ENCODE measurements at places on chromosomes 12 and 14.

DNA sequence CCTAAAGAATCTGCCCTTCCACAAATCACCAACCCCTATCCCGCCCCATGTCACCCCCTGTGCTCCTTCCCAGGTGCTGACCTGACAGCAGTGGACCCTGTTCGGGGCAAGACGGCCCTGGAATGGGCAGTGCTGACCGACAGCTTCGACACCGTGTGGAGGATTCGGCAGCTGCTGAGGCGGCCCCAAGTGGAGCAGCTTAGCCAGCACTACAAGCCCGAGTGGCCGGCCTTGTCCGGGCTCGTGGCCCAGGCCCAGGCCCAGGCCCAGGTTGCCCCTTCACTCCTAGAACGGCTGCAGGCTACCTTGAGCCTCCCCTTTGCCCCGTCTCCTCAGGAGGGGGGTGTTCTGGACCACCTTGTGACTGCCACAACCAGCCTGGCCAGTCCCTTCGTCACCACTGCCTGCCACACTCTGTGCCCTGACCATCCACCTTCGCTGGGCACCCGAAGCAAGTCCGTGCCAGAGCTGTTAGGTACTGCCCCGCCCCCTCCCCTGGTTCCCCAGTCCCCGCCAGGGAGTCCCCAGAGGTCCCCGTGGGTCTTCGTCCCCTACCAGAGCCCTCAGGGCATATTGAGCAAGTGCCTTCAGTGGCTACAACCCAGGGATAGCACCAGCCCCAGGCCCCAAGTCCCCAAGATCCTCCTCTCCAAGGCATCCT, 2.7 kb downstream of the ANKRD33 start:
- no peak for DNase-seq

- no peak for DNase-seq
Observed at GRCh38 chr14:95253039-95253630, 66.6 kb downstream of the CLMN start.

GRCh38 chr14:67650694-67651093, 23.7 kb downstream of the VTI1B start:
- no peak for DNase-seq

- peak; percentile 56 for DNase-seq
Observed at GRCh38 chr12:122841544-122842321, 6.5 kb downstream of the HIP1R start.

- DNase-seq = peak; percentile 33
Observed at GRCh38 chr12:81170072-81170471, 92.2 kb downstream of the ACSS3 start.

GRCh38 chr12:3214526-3215365, 137.6 kb downstream of the TSPAN9 start:
- no peak for DNase-seq

GRCh38 chr14:86491743-86492142, 961.8 kb downstream of the FLRT2 start:
- no peak for DNase-seq

DNA sequence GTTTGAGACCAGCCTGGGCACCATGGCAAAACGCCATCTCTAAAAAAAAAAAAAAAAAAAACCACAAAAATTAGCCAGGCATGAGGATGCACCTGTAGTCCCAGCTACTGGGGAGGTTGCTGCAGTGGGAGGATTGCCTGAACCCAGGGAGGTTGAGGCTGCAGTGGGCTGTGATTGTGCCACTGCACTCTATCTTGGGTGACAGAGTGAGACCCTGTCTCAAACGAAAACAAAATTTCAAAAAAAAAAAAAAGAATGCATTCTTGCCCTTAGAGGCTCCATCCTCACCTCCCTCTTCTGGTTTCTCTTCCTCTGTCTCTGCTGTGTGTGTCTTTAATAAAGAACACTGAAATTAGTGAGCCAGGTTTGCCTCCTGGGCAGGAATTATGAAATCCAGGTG, 107.8 kb downstream of the VCPKMT start:
- DNase-seq = no peak

GRCh38 chr12:75048767-75049166, 160.9 kb downstream of the KCNC2 start:
- no peak for DNase-seq

DNA sequence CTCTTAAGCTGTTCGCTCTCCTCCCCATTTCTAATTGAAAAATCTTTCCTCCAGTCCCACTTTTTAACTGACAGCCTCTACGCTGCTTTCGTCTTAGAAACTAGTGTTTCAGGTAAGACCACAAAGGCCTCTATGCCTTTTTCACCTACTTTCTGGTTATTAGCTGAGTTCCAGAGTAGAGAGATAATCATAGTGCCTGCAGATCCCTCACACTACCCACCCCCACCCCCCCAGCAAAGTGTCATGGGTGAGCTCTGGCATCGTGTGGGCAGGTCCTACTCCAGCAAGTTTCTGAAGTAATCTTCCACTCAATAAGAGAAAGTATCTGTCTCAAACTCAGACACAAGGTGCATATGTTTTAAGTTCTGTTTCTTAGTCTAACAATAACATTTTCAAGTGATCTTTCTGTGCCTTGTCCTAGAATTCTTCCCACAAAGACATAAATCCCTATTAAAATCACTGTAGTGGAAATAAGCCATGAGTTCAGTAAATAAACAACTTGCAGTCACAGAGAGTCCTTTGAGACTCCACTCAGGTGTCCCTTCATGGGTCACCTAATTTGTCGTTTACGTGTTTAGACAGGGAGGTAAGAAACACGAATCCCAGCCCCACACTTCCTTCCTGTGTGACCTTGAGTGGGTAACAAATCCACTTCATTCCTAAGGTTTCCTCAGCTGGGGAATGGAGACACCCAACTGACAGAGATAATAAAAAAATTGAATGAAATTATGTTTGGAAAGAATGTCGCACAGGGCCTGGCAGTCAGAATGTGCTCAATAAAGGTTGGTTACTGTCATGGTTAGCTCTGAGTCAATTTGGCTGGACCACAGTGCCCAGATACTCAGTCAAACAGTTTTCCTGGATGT, 228.9 kb upstream of the CAND1 start:
- no peak for DNase-seq

DNA sequence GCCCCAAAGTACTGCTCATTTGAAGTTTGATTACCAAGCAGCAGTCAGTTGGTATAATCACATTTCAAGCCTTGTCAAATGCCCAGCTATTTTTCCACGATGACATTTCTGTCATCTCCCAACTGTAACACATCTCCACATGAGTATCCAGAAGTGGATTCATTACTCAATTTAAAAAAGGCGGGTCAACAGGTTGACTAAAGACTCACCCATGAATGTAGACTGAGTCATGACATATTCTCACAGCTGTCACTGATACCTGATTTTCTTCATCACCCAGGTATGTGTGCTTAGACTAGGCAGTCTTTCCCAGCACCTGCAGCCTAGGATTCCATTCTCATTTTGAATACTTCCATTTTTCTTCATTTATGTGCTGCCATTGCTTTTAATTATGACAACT, 75.1 kb upstream of the DBX2 start:
- DNase-seq = no peak

- DNase-seq = no peak
Observed at GRCh38 chr12:10901427-10901826, 7.9 kb downstream of the TAS2R13 start.

DNA sequence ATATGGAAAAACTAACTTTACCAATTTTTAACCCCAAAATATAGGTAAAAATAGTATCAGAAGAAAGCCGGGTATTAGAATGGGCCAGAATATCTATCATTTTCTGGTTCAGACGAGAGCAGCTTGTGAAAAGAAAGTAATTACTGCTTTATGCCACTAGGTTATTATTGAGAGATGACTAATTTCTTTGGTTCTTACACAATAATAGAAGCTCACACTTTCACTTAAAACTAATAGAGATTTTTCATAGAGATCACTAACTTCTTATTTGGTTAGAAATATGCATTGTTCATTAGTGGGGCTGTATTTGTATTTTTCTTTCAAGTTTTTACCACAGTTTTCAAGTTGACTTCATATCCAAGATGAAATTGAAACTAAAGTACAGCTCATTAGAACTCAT, 1241.2 kb upstream of the FLRT2 start:
- DNase-seq = no peak

GRCh38 chr14:94473666-94474410, 2.2 kb downstream of the SERPINA9 start:
- DNase-seq = no peak

- DNase-seq = no peak
Observed at GRCh38 chr12:68118096-68118755, 41.3 kb downstream of the IFNG start.

GRCh38 chr12:84996759-84997158, 39.3 kb downstream of the TSPAN19 start:
- no peak for DNase-seq

DNA sequence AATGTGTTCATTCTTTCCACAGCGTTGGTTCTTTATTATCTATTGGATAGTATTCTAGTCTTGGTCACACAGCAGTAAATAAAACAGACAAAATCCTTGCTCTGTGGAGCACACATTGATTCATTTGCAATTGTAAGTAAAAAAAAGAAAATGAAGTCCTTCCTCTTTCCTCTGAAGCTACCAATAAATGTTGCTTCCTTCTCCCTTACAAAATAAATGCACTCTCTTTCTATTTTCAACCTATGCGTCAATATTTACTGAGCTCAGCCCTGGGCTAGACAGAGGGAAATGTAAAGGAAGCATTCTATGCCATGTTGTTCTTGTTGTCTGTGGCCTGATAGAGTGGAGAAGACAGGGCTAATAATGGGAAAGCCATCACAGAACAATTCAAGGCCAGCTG, 2.9 kb downstream of the ABHD12B start:
- DNase-seq = no peak

GRCh38 chr12:88371416-88372183, 208.7 kb downstream of the KITLG start:
- DNase-seq = peak; percentile 23

DNA sequence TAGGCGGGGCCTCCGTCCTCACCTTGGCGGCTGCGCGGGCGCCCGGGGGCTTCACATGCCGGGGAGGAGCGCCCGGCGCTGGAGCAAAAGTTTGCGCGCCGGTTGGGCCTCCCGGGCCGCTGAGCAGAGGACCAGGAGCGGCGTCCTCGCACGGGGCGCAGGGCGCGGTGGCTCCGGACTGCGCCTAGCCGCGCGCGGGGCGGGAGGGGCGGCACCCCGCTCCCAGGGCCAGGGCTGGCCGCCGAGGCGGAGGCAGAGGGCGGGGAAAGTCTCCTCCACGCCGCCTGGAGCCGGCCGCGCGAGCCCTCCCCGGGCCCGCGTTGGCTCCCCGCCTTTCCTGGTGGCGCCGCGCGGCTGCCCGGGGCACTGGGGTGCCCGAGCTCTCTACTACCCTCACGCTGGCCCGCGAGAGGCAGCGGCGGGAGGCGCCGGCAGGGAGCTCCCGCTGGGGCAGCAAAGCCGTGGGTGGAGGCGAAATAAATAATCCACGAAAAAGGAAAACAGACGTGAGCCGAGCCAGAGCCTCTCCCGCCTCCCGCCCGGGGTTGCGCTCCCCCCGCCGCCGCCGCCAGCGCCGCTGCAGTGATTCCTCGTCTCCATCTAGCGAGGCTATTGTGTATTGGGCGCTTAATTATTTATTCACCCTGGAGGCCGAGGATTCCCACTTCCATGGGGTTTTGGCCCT, 400 bp upstream of the PRIMA1 start:
- DNase-seq = no peak

GRCh38 chr12:64665514-64665913, 55.2 kb downstream of the RASSF3 start:
- DNase-seq = no peak

DNA sequence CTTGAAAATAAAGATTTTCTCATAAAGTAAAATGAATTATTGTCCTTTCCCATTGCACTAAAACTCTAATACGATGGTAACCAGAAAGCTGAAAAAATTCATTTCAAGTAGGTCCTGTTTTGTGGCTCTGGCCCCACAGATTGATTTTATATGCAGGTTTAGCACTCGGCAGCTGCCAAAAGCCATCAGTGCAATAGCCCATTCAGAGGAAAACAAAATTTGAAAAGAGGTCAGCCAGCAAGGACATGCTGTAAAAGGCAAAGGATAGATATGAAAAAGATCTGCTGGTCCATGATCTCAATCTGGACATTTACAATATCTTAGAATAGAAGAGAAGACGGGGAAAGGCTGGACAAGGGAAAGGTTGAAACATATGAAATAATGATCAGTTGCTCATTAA, 414.8 kb upstream of the NOVA1 start:
- DNase-seq = no peak

- no peak for DNase-seq
Observed at GRCh38 chr14:76413962-76414600, 38.1 kb downstream of the ESRRB start.

DNA sequence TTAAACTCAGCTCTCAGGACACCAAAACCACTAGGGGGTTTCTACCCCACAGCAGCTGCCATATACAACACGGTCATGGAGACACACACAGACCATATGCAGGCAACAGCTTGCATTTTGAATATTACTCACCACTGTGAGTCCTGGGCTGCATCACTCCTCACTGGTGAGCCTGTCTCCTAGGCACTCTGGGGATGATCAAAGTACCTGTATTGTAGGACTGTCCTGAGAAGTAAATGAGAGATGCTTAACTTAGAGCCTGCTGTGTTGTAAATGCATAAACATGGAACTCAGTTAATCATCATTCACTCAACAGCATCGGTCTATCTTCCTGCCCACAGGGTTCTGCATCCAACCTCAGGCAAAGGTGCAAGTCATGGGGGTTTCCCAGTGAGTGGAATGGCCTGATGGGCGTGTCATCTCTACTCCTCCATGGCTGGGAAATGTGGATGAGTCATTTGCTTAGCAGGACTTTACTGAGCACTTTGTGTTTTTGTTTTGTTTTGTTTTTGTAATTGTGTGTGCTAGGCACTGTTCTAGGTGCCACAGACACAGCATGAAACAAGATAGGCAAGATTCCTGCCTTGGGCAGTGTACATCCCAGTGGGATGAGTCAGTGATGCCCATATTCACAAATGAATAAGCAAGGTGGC, 1141.2 kb upstream of the TMEM132C start:
- peak; percentile 86 for DNase-seq

DNA sequence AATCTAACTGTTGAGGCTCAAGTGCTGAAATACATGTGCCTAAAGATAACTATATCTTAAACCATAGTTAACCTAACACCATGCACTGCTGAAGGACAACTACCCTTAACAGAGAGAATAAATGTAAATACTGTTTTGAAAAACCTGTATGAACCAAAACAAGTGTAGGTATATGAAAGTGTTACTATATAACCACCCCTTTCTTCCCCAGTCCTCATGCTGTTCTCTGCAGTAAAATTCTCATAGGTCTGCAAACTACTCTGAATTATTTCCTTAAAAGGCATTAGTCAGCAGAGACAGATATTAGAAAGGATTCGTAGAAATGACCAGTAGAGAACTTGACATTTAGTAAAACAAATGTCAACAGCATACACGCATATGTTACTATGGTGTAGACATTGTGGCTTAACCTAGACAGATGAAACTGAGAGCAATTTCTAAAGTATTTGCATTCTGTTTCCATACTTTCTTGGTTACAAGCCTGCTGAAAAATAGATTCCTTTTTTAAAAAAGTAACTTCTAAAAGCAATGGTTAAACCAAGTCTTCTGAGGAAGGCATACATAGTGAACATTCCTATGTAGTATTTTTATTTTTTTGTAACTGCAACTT, 13.9 kb downstream of the CSRP2 start:
- DNase-seq = peak; percentile 29

All from astrocyte of the spinal cord (primary cell).